Activated CD4-positive, CD25-positive, alpha-beta regulatory T cell treated with anti-CD3 and anti-CD28 coated beads, Interleukin-2, amount 50 U/mL, for 24 hours (primary cell): ENCODE measurements at places on chromosomes 12 and 14.
A peak's percentile ranks its signal among the peaks of the same experiment; 100 is the strongest.

GRCh38 chr14:22429546-22430294 lies 159.3 kb downstream of the DAD1 start:
- no peak for ATAC-seq

- no peak for ATAC-seq
Observed at GRCh38 chr14:82094829-82095345, 561.2 kb upstream of the SEL1L start.

DNA sequence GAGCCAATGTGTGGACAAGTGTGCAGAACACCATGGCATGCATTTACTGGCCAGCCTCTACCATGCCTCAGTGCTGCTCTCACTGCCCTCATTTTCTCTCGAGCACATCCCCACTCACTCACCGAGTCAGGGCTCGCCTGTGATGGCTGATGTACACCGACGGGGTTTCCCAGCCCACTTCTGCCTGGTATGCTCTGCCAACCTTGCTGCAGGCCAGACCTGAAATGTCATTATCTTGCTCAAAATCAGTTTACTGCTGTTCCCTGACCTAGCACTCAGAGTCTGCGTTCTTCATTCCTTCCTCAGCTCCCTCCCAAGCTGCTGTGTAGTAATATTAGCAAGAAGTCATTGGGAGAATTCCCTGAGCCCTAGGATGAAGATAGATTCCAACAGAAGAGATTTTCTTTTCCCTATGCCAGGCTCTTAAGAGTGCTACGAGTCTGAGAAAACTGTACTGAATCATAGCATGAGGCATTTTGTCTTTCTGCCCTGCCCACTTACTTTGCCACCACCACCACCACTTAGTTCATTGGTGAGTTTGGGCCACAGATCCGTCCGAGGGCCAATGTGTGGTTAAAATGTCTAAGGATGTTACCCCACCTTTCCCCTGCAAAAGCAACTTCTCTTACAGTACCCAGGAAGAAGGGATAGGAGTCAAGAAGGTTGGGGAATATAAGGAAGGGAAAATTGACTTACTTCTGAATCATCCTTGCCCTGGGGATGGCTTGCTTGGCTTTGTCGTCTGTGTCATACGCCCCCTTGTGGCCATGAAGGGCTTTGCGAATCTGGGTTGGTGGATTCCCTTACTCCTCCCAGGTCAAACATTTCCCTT lies 51.0 kb downstream of the BMAL2 start:
- ATAC-seq = peak; percentile 55

- ATAC-seq = no peak
Observed at GRCh38 chr14:99831903-99832685, 38.9 kb downstream of the EML1 start.

GRCh38 chr12:96419576-96420276 lies 19.5 kb upstream of the CDK17 start:
- no peak for ATAC-seq

DNA sequence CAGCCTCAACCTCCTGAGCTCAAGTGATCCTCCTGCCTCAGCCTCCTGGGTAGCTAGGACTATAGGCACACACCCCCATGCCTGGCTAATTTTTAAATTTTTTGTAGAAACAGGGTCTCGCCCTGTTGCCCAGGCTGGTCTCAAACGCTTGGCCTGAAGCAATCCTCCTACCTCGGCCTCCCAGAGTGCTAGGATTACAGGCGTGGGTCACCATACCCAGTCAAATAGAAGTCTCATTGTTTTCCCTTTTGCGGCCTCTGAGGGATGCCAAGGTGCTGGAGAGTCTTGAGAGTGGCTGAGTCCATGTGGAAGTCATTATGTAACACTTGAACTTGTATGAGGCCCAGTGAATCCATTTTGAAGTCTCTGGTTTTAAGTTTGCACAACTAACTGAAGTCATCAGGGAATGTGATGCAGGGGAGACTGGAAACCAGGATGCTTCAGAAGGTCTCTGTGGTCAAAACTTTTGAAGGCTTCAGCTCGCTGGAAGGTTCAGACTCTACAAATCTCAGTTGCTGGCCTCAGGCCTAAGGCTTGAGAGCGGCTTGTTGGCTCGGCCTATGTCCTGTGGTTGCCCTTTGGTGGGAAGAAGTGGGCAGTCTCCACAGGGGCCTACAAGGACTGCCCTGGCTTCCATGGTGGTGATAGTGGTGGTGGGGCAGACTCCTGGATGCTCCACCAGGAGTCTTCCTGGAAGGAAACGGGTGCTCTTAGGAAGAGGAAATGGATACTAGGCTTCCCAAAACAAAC lies 29.2 kb downstream of the GALNT16 start:
- ATAC-seq = no peak

- ATAC-seq = no peak
Observed at GRCh38 chr12:6235499-6235898, 35.3 kb downstream of the CD9 start.

GRCh38 chr12:77696183-77696582 lies 134.5 kb upstream of the NAV3 start:
- no peak for ATAC-seq

DNA sequence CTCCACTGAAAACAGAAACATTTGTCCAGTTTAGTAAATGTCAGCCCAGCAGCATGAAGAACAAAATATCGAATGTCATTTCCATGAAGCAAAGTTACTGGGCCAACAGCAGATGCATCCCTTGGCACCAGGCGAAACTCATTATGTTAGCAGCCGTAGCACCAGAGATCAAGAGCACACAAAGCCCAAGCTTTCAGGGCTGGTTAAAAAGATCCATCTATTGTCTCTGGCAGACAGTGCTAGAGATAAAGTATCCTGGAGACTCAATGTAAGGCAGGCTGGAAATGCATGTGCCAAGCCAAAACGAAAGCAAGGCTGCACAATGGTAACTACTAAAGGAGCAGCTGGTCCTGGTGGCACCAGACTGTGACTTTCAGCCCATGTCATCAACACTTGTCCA lies 120.3 kb upstream of the PLEKHG7 start:
- ATAC-seq = no peak

DNA sequence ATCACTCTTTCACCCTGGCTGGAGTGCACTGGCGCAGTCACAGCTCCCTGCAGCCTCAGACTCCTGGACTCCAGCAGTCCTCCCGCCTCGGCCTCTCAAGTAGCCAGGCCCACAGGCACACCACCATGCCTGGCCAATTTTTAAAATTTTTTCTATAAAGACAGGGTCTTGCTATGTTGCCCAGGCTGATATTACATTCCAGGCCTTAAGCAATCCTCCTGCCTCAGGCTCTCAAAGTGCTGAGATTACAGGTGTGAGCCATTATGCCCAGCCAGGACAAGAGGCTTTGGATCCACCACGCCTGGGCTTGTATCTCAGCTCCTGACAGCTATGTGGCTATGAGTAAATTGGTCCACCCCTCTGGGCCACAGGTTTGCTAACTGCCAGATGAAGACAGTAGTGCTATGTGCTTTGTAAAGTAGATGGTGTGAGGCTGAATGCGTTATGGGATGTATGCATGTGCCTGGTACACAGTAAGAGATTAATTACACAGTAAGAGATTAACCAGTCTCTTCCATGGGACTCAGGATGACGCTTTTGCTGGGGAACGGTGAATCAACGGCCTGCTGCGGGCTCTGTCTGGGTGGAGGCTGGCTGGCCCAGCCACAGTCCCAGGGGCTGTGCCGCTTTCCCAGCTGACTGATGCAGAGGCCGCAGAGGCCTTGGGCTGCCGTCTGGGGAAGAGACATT lies 53.3 kb upstream of the NCOR2 start:
- no peak for ATAC-seq

- peak; percentile 11 for ATAC-seq
Observed at GRCh38 chr14:52553002-52553670, 500 bp downstream of the GPR137C start.

DNA sequence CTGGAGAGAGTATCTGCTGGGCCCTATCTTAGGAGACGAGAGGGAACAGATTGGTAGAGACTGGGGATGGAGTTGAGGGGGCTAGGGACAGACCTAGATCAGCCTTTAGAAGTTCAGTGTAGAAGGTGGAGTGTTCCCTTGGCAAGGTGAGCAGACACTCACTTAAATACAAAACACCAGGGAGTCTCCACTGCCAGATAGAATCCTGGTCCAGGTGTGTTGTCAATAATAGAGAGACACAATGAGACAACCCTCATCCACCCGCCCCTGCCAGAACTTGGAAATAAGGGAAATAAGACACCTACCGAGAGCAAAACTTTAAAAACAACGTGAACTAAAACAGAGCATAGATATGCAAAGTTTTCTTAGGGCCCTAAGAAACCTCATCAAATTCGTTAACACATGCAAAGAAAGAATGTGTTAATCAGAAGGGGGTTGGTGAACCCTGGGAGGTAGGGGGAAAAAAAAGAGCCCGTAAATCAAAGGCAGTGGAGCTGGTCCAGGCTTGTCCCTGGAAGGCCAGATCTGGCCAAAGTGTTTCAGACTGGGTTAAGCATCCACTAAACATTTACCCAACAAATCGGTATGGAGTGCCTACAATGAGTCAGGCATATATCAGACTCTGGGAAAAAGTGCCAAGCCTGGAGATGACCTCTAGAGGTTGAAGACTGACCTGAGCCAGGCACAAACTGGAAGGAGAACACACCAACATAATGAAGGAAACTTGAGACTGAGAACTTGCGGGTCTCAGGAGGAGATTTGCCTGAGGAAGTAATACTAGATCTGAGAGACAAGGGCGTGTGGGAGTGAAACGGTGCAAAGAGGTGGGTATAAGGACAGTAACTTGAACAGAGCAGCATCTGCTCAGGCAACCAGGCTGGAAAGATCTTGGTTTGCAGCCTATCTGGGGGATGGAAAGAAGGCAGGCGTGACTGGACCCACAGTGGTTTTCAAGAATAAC lies 37.0 kb upstream of the OTX2 start:
- no peak for ATAC-seq

DNA sequence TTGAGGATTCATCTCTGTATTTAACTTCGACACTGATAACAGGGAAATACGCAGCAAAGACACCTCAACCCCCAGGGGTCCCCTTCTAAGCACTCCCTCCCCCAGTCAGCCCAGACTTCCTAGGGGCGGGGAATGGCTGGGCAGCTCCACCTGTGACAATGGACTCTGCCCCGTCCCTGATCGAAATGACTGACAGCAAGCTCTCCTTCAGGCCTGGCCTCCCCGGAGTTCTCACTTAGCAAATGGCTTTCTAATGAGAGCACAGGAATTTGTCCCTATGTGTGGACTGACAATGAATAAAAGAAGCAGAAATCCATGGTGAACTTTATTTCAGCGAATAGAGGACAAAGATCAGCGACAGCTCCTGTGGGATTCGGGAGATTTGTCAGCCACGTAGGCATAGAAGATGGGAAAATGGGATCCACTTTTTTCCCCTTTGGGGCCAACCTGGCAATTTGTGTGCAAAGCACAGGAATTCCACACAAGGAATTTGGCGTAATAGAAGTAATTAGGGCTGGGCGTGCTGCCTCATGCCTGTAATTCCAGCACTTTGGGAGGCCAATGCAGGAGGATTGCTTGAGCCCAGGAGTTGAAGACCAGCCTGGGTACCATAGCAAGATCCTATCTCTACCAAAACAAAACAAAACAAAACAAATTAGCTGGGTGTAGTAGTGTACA lies 63.8 kb downstream of the TNFAIP2 start:
- no peak for ATAC-seq

GRCh38 chr12:27576667-27577347 lies 52.8 kb downstream of the PPFIBP1 start:
- no peak for ATAC-seq

DNA sequence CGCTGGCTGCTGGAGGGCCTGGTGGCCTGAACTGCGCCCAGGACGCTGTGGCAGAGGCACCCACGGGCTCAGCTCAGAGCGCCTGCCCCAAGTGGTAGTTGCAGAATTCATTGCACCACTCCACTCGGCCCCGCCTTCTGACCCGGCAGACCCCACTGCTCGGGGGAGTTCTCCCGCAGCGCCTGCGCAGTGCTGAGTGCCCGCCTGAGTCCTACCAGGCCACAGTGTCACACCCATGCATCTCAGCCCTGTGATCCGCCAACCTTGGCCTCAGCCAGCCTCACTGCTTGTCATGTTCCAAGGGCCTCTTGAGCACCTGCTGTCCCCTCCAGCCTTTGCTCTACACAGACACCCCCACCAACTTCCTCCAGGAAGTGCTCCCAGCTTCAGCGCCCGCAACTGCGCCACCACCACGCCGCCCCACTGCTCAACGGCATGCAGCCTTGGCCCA lies 12.2 kb downstream of the DEGS2 start:
- ATAC-seq = peak; percentile 59

DNA sequence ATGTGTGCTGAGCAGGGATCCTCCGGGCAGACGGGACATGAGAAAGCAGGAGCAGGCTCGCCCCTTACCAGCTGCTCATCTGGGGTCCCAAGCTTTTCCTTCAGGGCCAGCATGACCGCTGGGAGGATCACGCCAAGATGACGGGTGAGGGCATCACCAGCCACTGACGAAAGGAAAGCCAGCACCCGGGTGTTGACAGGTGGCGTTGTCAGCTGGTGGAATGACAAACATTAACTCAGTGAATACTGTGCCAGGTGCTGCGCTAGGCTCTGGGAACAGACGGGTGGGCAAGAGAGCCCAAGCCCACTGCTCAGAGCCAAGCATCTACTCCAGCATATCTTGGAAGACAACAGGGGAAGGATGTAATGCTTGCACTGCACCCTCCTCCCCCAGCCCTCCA lies 21.3 kb upstream of the RAB35 start:
- no peak for ATAC-seq

DNA sequence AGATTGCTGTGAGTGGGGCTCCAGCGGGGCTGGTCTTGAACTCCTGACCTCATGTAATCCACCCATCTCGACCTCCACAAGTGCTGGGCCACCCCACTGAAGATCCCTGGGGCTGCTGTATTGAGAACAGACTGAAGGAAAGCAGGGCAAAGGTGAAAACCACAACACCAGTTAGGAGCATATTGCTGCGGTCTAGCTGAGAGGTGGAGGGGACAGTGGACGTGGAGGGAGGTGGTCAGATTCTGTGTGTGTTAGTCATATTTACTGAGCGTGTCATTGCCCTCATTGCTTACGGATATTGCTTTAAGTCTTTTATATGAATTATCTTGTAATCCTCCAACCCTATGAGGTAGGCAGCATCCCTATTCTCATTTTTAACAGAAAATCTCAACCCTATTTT lies 69.0 kb upstream of the OVCH1 start:
- ATAC-seq = no peak

GRCh38 chr12:58270966-58271705 lies 329.8 kb downstream of the ATP23 start:
- no peak for ATAC-seq

- no peak for ATAC-seq
Observed at GRCh38 chr14:93331728-93332396, 974 bp downstream of the BTBD7 start.

- no peak for ATAC-seq
Observed at GRCh38 chr12:106239241-106239950, 8.4 kb downstream of the CKAP4 start.

DNA sequence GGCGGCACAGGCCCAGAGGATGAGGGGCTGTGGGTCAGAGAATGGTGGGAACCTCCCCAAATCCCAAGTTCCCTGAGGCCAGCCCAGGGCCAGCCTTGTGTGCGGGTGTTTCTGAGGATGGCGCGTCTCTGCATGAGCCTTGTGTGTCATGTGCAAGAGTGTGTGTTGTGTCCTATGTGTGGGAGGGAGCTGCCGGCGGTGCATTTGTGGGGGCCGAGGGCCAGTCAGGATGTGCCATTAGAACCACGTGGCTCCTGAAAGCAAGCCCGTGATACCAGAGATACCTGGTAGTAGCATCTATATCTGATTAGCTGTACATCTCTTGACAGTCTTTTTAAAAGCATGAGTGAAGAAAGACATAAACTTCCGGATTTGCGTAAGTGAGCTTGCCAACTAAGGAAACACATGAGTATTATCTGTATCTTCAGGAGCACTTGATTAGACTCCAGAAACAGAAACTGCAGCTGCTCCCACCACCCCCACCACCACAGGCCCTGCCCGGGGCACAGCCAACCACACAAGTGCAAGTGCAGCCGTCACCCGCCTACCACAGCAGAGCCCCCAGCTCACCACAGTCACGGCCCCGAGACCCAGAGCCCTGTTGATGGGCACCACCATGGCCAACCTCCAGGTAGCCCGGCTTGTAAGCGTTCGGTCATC lies 19.2 kb downstream of the DDX51 start:
- peak; percentile 24 for ATAC-seq
